ENCODE measurements at places on chromosomes 11 and 22.

DNA sequence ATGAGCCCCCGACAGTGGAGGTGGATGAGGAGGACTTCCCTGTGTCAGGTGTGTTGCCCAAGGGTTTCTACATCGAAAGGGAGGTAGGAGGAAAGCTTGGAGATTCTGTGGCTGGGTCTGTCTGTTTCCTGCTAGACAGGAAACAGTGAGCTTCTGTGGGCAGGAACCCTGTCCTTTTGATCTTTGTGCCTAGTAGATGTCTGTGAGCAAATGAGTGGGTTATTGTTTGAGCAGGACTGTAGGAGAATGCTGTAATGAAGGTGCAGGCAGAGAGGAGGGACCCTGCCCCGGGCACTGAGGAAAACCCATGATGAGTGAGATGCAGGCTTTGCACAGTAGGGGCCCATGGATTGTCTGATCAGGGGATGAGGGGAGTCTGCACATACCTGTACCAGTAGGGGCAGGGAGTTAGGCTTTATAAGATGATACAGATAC is 14.0 kb downstream of the USP35 start:
- DNase-seq = no peak

GRCh38 chr22:19547620-19548019 is 23.4 kb upstream of the CLDN5 start:
- DNase-seq = no peak

- DNase-seq = no peak
Observed at GRCh38 chr11:12284316-12285050, 92.9 kb upstream of the PARVA start.

- DNase-seq = no peak
Observed at GRCh38 chr11:119189393-119189792, 4.1 kb downstream of the NHERF4 start.

DNA sequence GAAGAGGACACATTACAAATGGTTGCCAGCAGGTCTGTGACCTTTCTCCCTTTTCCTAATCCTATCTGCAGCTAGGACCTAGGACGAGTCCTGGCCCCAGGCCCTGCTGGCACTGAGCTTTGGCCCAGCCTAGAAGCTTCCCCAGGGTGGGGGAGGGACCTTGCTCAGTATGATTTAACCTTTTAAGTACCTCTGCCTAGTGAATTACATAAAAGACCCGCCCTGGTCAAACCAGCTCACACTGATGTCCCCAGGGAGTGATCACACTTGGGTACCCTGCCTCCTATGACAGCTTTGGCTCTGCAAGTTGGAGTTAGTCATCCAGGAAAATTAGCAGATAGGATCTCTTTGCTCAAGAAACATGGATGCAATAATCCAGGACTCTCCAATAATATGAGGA is 21.9 kb downstream of the ASCC2 start:
- DNase-seq = no peak

DNA sequence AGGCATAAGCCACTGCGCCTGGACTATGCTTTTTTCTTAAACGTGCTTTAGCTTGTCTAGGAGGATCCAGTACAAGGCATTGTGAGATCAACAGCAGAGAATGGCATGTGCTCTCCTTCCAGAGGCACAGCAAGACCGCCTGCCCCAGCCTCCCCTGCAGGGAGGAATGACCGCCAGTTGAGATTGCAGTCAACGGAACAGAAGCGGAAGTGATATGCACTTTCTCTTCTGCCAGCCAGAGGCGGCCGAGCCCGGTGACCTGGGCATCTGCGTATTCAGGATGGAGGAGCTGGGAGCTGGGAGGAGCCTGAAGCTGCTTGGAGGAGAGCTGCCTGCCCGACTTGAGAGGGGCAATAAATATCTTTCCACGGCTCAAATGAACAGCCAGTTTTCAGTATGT is 243.0 kb downstream of the CTTN start:
- no peak for DNase-seq

GRCh38 chr11:211295-211694 is 3.8 kb downstream of the RIC8A start:
- DNase-seq = no peak
